ENCODE measurements at places on chromosomes 1 and 21.

GRCh38 chr1:188904201-188904600 is 1573.5 kb downstream of the BRINP3 start:
- H3K4me3 ChIP-seq = no peak overlapping the region
- no peak overlapping the region for H3K27ac ChIP-seq
- no peaks in the 10 kb centered on the region for H3K27me3 ChIP-seq
- DNase-seq = peak; percentile 8

GRCh38 chr1:60257531-60257930 is 184.0 kb upstream of the C1orf87 start:
- H3K4me3 ChIP-seq = no peak overlapping the region
- H3K27ac ChIP-seq = no peak overlapping the region
- H3K4me1 ChIP-seq = no peaks in the 10 kb centered on the region

DNA sequence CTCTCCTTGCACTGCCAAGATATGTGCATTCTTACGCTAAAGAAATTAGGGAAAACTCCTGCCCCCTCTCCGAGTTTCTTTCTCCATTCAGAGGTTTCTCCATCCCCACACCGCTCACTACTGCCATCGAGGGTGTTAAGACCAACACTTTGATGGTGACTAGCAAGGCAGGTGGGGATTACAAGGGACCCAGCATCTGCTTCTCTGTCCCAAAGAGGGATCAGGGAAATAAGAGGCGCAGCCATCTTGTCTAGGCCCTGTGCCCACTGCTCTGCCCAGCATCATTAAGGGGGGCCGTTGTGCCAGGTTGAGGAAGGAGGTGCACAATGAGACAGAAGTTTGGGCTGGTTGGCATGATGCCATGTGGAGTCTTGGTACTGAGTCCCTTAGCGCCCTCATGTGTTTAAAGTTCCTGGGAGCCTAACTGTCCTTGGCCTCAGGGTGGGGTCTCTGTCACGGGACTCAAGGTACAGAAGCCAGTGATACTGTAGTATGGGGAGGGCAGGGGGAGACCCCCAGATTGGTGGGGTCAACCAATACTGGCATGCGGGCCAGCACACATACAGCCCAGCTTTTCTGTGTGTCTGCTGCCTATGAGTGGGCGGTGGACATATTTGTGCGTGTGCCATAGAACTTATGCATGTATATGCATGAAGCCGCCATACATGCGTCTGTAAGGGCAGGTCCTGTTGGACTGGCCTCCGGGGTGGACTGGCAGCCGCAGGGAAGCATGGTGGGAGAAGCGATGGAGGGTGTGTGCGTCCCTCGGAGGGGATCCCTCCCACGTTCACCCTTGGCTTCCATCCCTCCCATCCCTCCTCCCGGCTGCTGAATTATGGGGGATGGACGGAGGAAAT is 5.5 kb downstream of the EFNA3 start:
- no peaks in the 10 kb centered on the region for H3K36me3 ChIP-seq
- peak; percentile 88 for DNase-seq
- H3K4me1 ChIP-seq = peaks cover 36% of the 10 kb centered on the region
- H3K27me3 ChIP-seq = peaks cover 28% of the 10 kb centered on the region
- H3K4me3 ChIP-seq = peak overlapping the region; percentile 100

DNA sequence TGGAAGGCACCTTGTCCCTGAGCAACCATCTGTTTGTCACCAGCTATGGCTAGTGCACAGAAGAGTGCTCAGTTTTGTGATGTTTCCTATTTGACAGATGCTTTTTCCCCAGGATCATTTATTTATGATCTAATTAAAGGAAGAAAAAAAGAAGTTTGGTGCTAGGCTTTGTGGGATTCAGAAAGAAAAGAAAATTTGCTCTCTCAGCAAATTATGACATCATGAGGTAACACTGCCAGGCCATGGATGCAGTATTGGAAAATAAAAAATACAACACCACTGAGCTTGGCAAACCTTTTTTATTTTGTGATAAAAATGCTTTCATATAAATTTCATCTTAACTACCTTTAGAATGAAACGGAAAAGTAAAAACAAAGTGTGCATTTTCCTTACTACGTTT is 15.5 kb upstream of the ADAM30 start:
- DNase-seq = no peak
- peaks cover 50% of the 10 kb centered on the region for H3K36me3 ChIP-seq
- H3K4me3 ChIP-seq = no peak overlapping the region

DNA sequence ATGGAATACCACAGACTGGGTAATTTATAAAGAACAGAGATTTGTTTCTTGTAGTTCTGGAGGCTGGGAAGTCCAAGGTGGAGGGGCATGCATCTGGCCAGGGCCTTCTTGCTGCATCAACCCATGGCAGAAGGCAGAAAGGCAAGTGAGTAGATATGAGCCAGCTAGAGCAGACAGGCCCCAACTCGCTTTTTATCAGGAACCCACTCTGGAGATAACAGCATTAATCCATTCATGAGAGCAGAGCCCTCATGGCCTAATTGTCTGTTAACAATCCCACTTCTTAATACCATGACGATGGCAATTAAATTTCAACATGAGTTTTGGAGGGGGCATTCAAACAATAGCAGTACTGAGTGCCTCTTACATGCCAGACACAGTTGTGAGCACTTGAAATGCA is 87.2 kb upstream of the SOX13 start:
- H3K4me1 ChIP-seq = no peaks in the 10 kb centered on the region
- no peak for DNase-seq
- no peak overlapping the region for H3K4me3 ChIP-seq
- H3K27ac ChIP-seq = no peak overlapping the region
- no peaks in the 10 kb centered on the region for H3K27me3 ChIP-seq

GRCh38 chr1:207893737-207894582 is 17.0 kb downstream of the CD34 start:
- no peaks in the 10 kb centered on the region for H3K36me3 ChIP-seq
- no peaks in the 10 kb centered on the region for H3K27me3 ChIP-seq
- no peak for DNase-seq
- no peak overlapping the region for H3K4me3 ChIP-seq

All from MCF 10A (cell line).